Motor neuron (in vitro differentiated cells): ENCODE measurements at places on chromosomes 5 and 9. TPM values are rescaled to one million over a fixed set of nuclear protein-coding genes. Genes with fewer than 3 reads are reported as not detected.

- ATAC-seq = peak; percentile 72
These were observed 52.2 kb upstream of the DAB2IP start for GRCh38 chr9:121598965-121599871.

DNA sequence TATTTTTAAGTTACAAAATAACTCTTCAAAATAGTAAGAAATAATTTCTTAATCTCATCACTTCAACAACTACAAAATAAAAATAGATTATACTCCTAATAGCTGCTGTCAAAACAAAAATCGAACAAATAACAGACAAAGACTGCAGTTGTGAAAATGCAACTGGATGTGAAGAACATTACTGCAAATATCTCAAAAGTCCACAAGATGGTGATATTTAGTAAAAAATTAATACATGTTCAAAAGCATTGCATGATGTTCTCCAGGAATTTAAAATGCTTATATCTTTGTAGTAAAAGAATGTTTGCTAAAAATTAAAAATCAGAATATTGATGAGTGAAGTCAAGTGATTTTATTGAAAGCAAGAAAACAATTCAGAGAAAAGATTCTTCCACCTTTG is 66.2 kb downstream of the MPDZ start:
- ATAC-seq = no peak

- no peak for ATAC-seq
These were observed 274.4 kb downstream of the MARCHF11 start for GRCh38 chr5:15904899-15905830.

GRCh38 chr9:1759009-1759408 is 256.1 kb upstream of the SMARCA2 start:
- ATAC-seq = no peak

DNA sequence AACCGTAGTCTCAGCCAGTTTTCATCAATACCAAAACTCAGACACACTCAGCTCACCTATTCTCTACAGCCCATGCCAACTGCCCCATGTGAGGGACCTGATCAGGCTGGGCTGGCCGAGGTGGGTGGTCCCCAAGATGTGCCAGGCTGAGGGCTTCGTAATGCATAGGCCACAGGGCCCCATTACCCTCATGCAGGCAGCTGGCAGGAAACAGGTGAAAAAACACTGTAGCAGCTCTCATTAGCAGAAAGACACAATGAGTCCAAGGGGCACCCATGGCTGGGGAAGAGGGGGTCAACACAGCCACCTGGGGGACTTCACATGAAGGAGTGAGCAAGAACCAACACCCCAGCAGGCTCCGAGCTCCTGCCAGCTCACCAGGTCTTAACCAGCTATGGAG is 8.2 kb downstream of the IPPK start:
- no peak for ATAC-seq

GRCh38 chr9:131125038-131125287 is 423 bp upstream of the NUP214 start:
- ATAC-seq = no peak

GRCh38 chr5:1867114-1867814 is 15.5 kb downstream of the IRX4 start:
- no peak for ATAC-seq

GRCh38 chr9:104783588-104783987 is 19.7 kb downstream of the NIPSNAP3B start:
- ATAC-seq = no peak

DNA sequence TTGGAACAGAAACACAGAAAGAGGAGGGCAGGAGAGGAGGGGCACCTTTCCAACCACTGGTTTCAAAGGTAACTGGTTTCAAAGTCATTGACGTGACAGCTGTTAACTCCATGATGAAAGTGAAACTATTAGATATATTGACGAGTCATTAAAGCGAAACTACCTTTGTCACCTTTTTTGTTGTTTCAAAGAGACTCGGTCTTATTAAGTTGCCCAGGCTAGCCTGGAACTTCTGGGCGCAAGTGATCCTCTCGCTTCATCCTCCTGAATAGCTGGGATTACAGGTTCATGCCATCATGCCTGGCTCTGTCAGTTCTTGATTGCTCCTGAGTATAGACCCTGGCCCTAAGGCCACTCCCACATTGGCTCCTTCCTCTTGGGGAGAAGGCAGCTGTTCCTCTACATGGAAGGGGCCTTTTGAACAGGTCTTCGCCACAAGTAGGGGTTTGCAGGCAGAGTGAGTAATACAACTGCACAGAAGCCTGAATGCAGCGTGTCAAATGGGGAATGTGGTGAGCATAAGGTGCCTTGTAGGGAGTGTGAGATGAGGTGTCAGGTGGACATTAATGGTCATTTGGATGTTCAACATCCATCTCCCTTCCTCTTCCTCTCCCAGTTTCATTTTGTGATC is 3.4 kb upstream of the F12 start:
- no peak for ATAC-seq

DNA sequence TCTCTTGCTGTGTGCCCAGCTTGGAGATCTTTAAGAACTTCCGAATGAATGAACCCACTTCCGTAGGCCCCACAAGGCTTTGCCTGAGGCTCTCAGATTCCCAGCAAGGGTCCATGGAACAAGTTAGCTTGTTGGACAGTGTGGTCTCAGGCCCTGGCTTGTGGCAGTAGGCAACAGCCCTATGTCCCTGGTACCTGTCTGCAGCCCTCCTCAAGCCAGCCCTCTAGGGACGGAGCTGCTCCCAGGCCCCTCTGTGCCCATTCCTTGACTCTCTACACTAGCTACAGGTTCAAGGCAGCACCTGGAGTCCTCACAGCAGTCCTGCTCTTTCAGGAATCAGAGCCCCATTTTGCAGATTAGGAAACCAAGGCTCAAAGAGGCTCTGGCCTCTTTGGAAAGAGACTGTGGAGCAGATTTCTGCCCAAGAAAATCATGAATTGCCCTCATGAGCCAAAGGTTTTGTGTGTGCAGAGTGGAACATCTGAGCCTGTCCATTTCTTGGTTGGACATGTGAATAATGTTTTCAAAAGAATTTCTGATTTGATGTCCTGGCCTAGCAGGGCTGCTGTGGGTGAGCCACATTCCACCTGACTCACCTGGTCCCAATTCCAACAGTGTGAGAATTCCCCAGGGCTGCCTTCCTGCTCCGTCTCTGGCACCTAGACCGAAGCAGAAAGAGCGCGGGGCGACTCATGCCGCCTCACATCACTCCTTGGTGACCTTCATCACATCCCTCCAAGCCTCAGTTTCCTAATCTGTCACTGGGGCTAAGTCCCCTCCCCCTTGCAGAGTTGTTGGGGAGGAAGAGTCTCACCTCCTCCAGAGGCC is 131.7 kb downstream of the BARX1 start:
- ATAC-seq = no peak

- ATAC-seq = no peak
These were observed 25.1 kb upstream of the GCNT1 start for GRCh38 chr9:76433836-76434235.

DNA sequence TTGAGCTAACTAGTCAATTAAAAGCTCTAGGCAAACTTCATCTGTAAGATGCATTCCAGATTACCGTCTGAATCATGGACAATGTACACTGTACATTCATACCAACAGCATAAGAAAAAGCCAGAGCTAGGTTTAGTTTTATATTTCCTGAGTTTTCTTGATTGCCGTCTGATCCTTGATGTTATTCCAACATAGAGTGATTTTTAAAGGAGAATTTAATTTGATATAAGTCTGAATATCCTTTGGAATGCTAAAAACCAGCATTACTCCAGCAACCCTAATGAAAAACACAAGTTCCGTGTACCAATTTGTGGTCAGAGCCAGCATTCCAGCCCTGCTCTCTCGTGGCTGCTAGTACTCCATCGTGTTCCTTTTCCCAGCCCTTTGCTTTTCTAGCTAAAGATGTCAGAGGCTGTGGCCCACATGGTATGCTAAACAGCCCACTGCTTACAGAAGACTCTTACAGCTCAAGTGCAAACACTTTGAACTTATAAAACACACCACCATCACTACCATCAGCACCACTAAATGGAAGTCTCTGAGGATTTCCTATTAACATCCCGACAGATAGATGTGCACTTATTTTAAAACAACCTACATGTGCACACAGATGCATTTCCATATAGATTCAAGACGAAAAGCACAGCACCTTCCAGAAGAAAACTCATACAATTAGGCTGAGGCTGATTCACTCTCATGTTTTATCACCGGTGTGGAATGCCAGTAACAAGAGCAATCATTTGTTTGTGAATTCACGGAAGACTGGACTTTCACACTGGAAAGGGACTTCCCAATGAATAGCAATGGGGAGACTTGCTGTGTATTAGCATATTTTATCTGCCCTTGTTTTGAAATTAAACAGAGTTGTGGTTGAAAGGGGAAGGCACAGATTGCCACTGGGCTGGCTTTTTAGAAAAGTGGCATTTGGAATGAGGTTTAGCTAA is 246.9 kb upstream of the GAS1 start:
- peak; percentile 91 for ATAC-seq

DNA sequence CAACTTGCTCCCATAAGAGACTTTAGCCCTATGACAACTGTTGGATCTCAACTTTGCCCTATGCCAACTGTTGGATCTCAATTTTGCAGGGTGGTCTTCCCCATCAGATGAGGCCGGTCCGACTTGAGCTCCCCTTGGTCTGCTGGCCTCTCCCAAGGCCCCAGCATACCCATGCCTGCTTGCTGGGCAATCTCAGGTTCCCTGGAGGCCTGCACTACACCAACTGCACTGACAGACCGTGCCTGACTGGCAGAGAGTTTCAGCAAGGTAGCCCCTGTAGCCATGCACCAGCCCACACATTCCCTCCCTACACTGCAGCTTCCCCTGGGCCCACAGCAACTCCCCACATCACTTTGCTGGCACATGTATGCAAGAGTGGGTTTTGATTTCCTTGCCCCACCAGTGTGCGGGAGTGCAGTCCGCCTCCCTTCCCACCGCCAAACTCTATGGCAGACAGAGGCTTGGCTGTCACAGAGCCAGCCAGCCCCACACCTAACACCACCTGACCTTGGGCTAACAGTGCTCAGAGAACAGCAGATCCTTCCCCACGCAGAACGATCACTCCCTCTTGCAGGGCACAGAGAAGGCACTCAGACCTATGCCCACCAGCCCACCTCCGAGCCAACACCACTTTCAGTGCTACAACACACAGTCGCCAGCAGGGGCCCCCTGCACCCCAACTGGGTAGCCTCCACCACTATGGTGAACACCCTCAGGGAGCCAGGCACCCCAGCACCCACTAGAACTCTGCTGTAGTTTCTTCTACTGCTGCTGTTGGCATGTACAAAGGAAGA is 279.9 kb upstream of the COX7C start:
- no peak for ATAC-seq

- ATAC-seq = no peak
These were observed 65.6 kb downstream of the MEGF9 start for GRCh38 chr9:120648581-120649197.

Gene SPACA9
- 6.1 and 6.2 TPM in 2 replicates for total RNA-seq

Gene HRH2
- 0.54 and 0.69 TPM in 2 replicates for total RNA-seq

Gene GKAP1
- 16.4 and 16.6 TPM in 2 replicates for total RNA-seq

Gene ANKRD31
- 1.1 and 1.3 TPM in 2 replicates for total RNA-seq

Gene TRIP13
- total RNA-seq = 2.0 and 2.1 TPM in 2 replicates

Gene TICAM2
- total RNA-seq = 0.39 and 2.4 TPM in 2 replicates

Gene CDC23
- total RNA-seq = 33.1 TPM in 2 replicates

Gene SPATA31E1
- total RNA-seq = 0.15 and 0.16 TPM in 2 replicates

Gene GLDC
- 34.6 and 39.8 TPM in 2 replicates for total RNA-seq

Gene IL9
- not detected in 2 replicates for total RNA-seq
